Activated CD4-positive, alpha-beta T cell treated with anti-CD3 and anti-CD28 coated beads, Interleukin-2, Interleukin-6, amounts not matched to agents 100 ng/mL and 50 ng/mL, durations not matched to agents 16 hours and 8 hours (primary cell): ENCODE measurements at places on chromosomes 12 and 14.
A peak's percentile ranks its signal among the peaks of the same experiment; 100 is the strongest.

DNA sequence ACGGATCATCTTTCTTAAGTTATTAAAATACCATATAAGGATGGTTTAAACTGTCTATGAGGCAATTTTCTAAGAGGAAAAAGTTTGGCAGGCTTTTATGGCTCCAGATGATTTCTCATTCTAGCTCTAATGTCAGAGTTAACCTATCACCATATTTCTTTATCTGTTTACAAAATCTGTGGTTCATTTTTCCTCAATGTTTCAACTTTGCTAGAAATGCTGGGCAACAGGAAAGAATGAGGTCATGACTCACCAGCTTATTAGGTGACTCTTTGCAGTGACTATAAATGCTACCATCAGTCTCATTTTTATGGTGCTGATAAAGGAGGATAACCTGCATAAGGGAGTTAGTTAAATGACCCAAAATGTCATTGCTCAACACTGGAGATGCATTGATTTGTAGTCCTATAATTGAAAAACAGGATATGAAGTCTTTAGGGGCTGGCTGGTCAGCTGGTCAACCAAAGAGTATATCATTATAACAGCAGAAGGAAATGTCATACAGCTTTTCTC, 45.3 kb upstream of the RAP1B start:
- peak; percentile 62 for DNase-seq

GRCh38 chr12:51896236-51896635, 8.3 kb downstream of the ANKRD33 start:
- DNase-seq = no peak

GRCh38 chr14:101478096-101478495, 83.2 kb upstream of the DIO3 start:
- no peak for DNase-seq

DNA sequence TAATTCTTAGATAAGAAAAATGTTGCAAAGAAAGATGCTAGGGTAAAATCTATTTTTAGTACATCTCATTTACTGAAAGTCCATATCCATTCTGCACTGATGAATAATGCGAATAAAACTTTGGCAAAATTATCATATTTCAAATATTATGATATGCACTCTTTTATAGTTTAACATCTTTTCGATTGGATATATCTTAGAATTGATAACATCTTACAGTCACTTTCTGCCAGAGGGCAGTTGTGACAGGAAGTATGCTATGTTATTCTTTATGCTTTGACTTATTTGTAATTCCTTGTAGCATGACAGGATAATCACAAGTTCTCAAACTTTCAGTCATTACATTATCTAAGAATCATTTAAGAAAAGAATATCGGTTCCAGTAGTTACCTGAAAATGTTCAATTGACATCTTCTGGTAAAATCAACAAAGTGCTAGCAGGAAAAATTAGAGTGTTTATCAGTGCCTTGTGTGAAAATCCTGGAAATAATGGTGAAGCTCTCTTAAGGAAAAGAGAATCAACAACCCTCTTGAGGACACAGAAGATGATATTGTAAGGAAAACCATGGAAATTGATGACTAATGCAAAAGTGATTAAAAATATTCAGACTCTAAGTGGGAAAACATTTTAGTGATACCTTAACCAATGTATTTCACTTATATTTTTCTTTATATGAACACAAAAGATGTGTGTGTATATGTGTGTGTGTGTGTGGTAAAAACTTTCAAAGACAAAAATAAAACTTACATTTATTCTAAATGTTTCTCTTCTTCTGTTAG, 95.5 kb downstream of the SLC6A15 start:
- DNase-seq = no peak

DNA sequence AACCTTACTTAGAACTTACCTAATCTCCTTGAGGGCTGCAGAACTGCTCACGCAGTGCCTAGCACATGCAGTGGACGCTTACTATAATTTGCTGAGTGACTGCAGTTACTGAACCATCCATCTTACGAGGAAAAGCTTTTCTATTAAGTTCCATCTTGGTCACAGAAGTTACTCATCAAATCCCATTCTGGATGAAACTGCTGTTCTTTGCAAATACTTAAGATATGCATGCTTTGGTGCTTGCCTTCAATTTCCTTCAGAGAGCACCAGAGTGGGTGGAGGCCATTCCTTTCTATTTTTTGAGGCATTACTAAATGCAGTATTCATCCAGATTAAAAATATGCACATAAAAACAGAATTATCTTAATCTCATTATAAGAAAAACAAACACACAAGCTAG, 17.7 kb upstream of the PELI2 start:
- DNase-seq = no peak

DNA sequence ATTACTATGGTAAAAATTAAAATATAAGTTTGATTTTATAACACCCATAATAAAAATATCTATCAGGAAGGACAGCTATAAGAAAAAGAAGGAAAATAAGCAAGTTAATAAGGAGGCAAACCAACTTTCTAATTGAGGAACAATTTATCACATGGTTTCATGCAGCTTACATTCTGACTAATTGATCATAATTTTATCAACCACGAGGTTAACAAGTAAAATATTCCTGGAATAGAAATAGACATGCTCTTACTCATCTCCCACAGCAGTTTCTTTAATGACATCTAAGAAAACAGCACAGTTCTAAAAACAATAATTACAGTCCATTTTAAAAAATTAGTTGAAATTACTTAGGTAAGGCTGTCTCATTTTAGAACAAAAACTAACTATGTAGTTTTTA, 130.8 kb upstream of the KRR1 start:
- DNase-seq = peak; percentile 44

- no peak for DNase-seq
These were observed 705.8 kb downstream of the C12orf50 start for GRCh38 chr12:87323369-87323768.

DNA sequence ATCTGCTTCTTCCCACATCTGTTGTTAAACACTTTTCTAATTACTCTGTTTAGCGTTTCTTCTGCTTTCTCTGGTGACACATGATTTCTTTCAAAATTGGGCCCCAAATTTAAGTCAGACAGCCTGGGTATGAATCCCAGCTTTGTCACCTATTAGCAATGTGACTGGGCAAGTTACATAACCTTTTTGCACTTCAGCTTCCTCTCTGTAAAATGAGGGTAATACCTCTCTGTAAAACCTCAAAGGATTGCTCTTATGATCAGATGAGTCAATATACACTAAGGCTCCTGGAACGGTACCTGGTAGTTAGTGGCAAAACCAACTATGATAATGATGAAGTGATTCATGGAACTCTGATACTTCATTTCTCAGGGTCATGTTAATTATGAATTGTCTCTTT, 33.0 kb downstream of the E2F7 start:
- peak; percentile 59 for DNase-seq

GRCh38 chr12:86772696-86773095, 516.5 kb upstream of the MGAT4C start:
- no peak for DNase-seq

DNA sequence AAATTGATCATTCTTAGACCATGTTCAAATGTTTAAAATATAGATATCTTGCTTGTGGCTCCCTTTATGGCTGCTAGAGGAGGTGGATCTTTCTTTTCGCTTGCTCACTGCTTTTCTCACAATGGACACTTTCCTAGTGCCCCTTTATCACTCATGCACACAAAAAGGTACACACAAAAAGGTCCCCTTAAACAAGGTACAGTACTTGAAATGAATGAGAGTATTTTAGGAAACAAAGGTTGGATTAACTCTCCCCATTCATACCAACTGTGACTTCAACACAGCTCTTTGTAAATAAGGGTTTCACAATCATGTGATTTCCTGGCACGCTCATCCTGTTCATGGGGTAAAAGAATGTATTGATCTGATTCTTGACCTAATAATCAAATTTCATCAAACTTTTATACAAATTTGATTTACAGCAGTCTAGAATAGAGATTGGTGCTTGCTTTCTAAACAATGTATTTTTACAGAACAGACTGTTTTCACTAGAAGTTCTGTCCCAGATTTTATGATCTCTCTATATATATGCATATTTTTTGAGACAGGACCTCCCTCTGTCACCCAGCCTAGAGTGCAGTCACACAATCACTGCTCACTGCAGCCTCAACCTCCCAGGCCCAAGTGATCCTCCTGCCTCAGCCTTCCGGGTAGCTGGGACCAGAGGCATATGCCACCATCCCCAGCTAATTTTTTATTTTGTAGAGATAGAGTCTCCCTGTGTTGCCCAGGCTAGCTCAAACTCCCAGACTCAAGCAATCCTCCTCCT, 34.4 kb upstream of the EPS8 start:
- DNase-seq = no peak

GRCh38 chr12:56571121-56571520, 49.5 kb downstream of the RBMS2 start:
- no peak for DNase-seq

DNA sequence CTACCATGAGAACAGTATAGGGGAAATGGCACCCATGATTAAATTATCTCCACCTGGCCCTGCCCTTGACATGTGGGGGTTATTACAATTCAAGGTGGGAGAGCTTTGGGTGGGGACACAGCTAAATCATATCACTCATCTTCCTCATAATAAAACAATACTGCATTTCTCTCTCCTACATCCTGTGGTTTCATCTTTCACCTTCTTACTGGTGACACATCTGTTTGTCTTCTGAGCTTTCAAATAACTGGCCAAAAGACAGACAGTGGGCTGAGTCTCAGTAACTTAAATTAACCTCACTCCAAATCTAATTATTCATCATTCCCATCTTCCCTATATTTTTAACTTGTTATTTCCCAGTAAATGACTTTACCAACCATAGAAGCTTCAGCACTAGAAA, 729.7 kb upstream of the USP15 start:
- DNase-seq = no peak

DNA sequence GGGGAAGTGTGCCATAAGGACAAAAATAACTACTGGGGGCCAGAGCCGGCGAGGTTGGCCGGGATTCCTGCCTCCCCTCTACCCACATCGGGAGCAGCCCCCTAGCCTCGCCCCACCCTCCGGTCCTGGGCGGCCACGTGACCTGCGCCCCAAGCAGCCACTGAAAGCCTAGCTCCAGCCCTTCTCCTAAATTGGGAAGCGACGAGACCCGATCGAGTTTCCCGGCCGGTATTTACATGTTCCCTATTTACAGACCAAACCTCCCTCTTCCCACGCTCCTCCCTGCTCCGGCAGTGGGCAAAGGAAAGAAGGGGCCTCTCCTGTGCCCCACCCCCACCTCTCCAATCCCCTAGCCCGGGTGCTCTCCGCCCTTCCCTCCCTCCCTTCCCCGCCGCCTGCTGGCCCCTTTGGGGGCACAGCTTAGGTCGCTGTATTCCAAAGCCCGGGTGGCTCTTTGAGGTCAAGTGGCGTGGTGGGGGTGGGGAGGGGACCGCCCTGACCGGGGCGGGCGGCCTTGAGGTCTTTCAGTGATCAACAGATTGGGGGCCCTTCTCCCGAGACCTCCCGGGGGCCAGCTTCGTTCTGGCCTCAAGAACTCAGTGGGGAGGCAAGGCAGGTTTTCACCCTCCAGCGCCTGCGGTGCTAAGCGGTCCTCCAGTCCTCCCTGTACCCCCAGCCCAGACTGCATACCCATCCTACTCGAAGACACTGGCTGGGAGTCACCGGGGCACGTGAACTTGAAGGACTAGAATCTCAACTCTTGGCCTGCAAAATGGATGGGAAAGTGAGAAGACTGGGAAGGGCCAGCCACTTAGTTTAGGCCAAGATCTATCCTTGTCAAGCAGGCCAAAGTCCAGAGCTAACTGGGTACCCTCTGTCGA, 6.3 kb upstream of the CTDSP2 start:
- DNase-seq = no peak

GRCh38 chr12:27769142-27769673, 10.8 kb upstream of the KLHL42 start:
- no peak for DNase-seq

- no peak for DNase-seq
These were observed 571 bp downstream of the CPNE6 start for GRCh38 chr14:24071836-24072430.

DNA sequence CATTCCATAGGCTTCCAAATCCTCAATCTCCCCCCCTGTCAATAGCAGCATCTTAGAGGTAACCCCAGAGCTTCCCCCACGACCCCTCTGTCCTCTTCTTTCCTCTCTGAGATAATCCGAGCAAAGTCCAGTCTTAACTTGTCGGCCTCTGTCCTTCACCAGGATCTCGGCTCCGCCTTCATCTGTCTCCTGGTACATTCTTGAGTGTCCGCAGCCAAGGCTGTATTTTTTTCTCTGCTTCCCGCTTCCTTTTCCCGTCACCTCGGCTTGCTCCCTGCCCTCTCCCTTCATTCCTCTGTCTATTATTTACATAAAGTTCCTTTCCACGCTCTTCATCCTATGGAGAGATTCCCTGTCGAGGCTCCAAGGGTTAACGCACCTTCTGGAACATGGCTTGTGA, 153.9 kb upstream of the GSC start:
- DNase-seq = no peak

DNA sequence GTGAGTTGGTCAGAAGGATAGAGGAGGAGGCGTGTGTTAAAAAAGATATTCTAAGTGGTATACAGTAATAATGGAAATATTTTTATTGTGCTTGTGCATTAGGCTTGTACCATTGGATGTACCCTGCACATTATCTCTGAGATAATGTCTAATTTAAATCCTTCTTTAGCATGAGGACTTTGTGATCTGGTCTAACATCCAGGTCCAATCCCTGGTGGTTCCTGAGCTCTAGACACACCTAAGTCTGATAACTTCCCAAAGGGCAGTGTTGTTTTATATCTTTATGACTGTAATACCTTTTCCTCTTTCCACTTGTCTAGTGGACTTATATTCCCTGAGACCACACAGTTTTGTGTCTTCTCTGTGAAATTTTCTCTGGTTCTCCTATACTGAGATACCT, 20.6 kb downstream of the PRPF39 start:
- no peak for DNase-seq

DNA sequence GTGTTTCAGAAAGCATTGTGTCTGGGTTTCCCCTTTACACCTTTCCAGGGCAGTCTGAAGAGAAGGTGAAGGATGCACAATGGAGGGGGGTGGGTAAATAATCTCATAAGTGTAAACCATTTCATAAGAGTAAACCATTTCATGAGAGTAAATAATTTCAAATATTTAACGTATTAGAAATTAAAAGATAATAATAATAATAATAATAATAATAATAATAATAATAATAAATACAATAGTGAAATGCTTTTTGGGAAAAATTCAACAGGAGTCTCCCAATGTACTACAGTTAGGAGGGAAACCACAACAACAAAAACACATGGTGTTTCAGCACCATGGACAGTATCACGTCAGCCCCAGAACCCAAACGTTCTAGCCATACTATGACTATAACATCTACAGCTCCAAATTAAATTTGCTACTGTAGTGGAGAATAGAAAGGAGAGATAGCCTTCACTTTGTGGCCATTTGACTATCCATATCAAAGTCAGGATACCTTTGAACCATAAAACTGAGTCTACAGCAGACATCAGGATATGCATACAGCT, 691.8 kb downstream of the BCL11B start:
- peak; percentile 2 for DNase-seq

DNA sequence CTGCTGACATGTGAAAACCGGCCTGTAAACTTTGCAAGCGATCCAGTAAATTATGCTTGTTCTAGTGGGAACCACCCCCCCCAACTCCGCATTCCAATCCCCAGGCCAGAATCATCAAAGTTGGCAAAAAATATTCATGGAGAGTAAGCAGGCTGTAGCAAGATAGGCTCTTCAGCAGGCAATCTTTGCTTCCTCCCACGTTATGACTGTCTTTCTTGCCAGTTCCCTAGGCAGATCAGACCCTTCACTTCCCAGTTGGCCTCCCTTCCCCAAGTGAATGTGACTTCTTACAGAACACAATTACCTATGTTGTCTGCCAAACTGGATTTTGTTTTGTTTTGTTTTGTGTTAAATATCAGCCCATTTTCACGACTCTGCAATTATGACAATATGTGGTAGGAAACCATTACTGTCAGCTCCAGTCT, 1.2 kb upstream of the PTGER2 start:
- no peak for DNase-seq
